ENCODE measurements at places on chromosomes 4 and X.

DNA sequence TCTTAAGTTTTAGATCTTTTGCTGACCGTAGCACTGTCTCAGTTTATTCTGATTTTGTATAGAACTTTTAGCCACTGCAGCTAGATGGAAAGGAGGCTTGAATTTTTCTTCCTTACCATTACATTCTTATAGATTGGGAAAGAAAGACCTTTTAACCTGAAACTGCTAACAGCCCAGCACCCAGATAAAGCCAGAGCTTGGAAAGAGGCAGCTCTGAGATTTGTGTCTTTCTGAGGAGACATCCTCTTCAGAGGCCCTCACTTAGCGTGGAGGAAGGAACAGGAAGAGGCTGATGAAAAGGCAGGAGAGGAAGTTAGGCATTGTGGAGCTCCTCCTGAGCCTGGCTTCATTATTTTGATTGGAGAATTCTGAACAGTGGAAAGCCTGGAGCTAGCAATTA lies 35.1 kb downstream of the ATG4A start:
- DNase-seq, result no peak

- DNase-seq, result no peak
These were observed 106.2 kb upstream of the MAML3 start for GRCh38 chr4:140260227-140260626.

DNA sequence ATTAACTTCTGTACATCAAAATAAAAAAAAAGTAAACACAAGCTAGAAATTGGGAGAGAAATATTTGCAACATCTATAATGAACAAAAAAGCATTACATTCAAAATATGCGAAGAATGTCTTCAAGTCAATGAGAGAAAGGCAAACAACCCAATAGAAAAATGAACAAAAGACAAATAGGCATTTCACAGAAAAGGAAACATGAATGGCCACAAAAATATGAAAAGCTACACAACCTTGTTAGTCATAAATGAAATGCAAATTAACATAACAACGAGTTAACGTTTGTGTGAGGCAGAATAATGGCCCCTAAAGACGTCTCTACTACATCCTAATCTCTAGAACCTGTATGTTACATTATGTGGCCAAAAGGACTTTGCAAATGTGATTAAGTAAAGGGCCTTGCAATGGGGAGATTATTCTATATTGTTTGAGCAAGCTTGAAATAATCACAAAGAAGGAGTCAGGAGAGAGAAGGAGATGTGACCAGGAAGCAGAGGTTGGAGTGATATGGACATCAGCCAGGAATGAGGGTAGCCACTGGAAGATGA lies 86.8 kb downstream of the WDFY3 start:
- no peak for DNase-seq

GRCh38 chrX:9182041-9182440 lies 148.1 kb upstream of the FAM9B start:
- no peak for DNase-seq

DNA sequence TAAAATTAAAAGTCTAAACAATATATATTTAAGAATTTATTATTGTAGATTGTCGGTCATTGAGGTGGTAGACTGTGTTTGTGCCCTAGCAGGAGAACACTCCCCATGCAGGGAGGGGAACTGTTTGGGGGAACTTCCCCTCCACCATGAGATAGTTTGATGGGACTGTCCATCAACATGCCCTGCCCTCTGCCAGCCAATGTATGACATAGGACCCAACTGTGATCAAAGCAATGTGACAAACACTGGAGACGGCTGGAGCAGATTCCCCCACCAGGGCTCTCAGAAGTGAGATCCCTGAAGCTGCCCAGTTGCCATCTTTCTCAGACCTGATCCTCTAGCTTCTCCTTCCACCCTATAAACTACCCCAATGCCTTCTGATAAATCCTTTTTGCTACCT lies 44.9 kb downstream of the SH3KBP1 start:
- no peak for DNase-seq

- DNase-seq, result no peak
These were observed 10.2 kb upstream of the KCNE5 start for GRCh38 chrX:109635146-109635545.

- DNase-seq, result no peak
These were observed 19.3 kb upstream of the SPIN2A start for GRCh38 chrX:57156397-57157049.

DNA sequence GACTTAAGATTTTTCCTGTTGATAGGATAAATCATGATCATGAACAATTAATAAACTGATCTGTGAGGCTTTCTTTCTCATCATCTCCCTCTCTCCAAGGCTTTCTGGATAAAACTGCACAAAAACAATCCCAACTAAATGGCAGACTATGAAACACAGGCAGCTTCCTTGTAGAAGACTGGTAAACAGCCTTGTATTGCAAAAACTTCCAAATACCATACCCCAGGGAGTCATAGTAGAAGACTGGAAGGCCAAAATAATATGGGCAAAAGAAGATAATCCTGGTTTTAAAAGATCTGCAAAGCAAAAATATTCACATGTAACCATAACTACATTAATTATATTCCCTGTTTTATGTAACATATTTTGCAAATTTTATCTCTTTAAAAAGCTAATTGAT lies 113.0 kb downstream of the ANAPC10 start:
- no peak for DNase-seq

- DNase-seq, result no peak
These were observed 97.7 kb downstream of the KDM6A start for GRCh38 chrX:44970709-44971108.

DNA sequence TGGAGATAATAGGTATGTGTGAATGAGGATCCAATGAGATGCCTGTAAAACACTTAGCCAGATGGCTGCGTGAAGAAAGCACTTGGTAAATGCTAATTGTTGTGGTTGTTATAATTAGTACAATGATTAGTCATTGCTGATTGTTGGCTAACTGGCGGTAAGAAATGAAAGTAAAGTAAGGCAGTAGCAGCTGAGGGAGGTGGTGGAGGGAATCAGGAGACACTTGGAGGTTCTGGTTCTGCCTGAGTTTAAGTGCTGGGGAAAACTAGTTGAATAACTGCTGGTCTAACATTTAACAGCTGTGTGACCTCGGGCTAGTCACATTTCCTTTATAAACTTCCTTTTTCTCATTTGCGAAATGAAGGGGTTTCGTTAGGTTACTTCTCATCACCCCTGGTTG lies 30.9 kb downstream of the CD38 start:
- no peak for DNase-seq

DNA sequence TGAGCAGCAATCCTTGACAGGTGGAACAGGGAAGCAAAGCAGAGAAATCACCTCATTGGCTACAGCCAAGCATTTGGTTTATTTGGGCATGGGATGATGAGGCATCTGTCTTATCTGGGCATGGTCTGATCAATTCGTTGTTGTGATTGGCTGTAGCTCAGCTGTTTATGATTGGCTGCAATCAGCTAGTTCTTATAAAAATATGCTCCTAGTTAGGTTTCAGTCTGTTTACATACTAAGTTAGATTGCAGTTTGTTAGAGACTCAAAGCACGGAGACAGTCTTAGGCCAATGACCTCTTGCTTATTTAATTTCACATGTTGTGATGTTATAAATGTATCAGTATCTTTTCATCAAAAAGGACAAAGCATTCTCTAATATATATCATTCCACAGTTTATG lies 312.0 kb downstream of the PDGFC start:
- no peak for DNase-seq

DNA sequence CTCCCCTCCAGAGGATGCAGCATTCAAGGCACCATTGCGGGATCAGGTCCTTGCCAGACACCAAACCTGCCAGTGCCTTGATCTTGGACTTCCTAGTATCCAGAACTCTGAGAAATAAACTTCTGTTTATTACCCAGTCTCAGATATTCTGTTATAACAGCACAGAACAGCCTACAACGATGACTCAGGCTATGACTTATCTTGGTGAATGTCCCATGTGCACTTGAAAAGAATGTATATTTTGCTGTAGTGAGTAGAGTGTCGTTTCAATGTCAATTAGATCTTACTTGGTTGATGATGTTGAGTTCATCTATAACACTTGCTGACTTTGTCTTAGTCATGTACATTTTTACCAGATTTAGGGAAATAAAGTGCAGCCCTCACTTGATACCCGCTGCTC lies 34.5 kb upstream of the PGRMC1 start:
- no peak for DNase-seq

DNA sequence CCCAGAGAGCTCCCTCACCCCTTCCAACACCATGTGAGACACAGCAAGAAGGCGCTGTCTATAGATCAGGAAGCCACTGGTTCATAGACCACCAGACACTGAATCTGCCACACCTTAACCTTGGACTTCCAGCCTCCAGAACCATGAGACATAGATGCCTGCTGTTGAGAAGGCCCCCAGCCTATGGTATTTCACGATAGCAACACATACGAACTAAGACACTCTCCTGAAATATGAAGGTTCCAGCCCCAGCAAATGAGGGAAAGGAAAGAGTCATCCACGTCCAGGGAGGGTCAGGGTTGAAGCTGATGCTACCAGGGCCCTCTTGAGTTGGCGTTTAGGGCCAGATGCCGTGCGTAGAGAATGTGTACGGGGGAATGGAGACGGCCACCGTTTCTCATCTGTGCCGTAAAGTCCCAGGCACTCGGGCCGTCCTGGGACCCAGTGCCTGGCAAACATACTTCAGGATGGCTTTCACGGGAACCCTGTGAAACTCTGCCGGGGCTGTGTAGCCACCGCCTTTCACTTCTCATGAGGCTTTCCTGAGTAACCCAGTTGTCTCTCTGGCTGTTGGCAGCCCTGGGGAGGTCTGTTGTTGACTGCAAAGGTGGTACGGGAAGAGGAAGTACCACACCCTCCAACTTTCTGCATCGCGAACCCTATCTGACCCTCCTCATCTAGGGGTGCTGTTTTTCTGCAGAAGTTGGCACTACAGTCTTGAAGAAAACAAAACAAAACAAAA lies 17.7 kb upstream of the P2RY8 start:
- DNase-seq, result no peak

All from occipital lobe (tissue), 3 donors.